ENCODE measurements at places on chromosomes 6 and 20. TPM values are rescaled to one million over a fixed set of nuclear protein-coding genes. Genes with fewer than 3 reads are reported as not detected.

DNA sequence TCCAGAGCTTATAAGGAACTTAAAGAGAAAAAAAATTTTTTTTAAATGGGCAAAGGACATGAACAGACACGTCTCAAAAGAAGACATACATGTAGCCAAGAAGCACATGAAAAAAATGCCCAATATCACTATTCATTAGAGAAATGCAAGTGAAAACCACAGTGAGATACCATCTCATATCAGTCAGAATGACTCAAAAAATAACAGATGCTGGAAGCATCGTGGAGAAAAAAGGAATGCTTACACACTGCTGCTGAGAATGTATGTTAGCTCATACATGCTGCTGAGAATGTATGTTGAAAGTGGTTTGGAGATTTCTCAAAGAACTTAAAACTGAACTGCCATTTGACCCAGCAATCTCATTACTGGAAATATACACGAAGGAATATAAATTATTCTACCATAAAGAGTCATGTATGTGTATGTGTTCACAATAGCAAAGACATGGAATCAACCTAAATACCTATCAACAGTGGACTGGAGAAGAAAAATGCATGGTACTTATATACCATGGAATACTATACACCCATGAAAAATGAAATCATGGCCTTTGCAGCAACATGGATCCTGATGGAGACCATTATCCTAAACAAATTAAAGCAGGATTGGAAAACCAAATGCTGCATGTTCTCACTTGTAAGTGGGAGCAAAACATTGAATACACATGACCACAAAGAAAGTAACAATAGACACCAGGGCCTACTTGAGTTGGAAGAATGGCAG, 5.2 kb downstream of the OR11A1 start:
- no peaks in the 10 kb centered on the region for H3K27me3 ChIP-seq
- no peak overlapping the region for H3K27ac ChIP-seq
- no peaks in the 10 kb centered on the region for H3K4me1 ChIP-seq
- H3K4me3 ChIP-seq, result no peak overlapping the region

DNA sequence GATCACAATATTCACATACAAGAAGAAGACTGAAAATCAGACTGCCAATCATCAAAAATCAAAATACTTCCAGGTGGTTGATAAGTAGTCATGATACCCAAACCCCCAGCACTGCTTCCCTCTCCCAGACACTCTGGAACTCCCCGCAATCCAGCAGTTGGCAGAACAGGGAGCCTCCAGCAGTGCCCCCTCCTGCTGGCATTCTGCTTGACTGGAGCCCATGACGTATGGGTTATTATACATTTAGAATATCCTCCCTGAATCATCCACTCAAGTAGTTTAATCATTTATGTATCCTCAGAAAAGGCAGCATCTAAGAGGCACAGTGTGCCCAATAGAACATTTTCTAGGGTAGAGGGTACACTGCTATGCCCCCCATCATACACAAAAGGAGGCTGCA, 9.3 kb upstream of the OGFRL1 start:
- H3K27ac ChIP-seq, result no peak overlapping the region
- no peak overlapping the region for H3K4me3 ChIP-seq
- H3K4me1 ChIP-seq, result no peaks in the 10 kb centered on the region
- DNase-seq, result no peak

DNA sequence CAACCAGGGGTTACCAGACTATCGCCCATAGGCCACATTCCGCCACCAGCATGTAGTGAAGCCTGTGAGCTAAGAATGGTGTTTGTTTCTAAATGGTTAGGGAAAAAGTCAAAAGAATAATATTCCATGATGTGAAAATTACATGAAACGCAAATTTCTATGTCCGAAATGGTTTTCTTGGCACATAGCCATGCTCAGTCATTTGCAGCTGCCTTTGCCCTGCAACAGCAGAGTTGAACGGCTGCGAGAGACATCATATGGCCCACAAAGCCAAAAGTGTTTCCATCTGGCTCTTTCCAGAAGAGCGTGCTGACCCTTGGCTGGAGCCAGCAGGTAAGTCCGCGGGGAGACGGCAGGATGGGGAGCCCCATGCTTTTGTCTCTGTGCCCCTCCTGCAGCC, 60.7 kb downstream of the FAM120B start:
- H3K27me3 ChIP-seq, result no peaks in the 10 kb centered on the region
- no peak overlapping the region for H3K27ac ChIP-seq
- DNase-seq, result peak; percentile 9
- no peaks in the 10 kb centered on the region for H3K4me1 ChIP-seq

- no peak overlapping the region for H3K27ac ChIP-seq
- no peaks in the 10 kb centered on the region for H3K4me1 ChIP-seq
- H3K27me3 ChIP-seq, result no peaks in the 10 kb centered on the region
- H3K36me3 ChIP-seq, result no peaks in the 10 kb centered on the region
- no peak overlapping the region for H3K4me3 ChIP-seq
- no peak for DNase-seq
Observed at GRCh38 chr6:73443555-73443954, 8.5 kb downstream of the CGAS start.

Gene CDH22
- total RNA-seq, result 1.6 TPM

GRCh38 chr6:136037242-136037875, 185.9 kb downstream of the PDE7B start:
- peak overlapping the region; percentile 48 for H3K4me3 ChIP-seq
- no peak for DNase-seq
- no peaks in the 10 kb centered on the region for H3K36me3 ChIP-seq
- H3K4me1 ChIP-seq, result no peaks in the 10 kb centered on the region
- peak overlapping the region; percentile 59 for H3K27ac ChIP-seq
- H3K27me3 ChIP-seq, result no peaks in the 10 kb centered on the region

- H3K36me3 ChIP-seq, result no peaks in the 10 kb centered on the region
- H3K27ac ChIP-seq, result no peak overlapping the region
- no peak for DNase-seq
Observed at GRCh38 chr20:3813848-3814581, 6.3 kb upstream of the AP5S1 start.

DNA sequence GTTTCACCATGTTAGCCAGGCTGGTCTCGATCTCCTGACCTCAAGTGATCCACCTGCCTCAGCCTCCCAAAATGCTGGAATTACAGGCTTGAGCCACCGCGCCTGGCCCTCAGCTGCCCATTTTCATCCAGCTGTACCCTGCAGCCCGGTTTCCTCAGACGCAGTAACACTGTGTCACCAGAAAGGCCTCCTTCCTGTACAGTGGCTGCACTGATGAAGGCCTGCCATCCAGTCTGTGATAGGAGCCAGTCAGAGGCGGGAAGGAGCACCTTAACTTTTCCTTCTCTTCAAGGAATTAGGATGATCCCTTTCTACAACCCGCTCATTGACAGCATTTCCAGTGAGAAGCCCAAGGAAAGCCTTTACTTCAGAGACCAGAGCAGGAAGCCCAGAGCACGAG, 75.9 kb downstream of the GFOD1 start:
- no peak for DNase-seq
- H3K4me1 ChIP-seq, result no peaks in the 10 kb centered on the region
- no peak overlapping the region for H3K27ac ChIP-seq
